ENCODE measurements at places on chromosomes 6 and 20. TPM values are rescaled to one million over a fixed set of nuclear protein-coding genes. Genes with fewer than 3 reads are reported as not detected.

- ATAC-seq = no peak
These were observed 5.4 kb downstream of the LY86 start for GRCh38 chr6:6593867-6594468.

GRCh38 chr6:101451981-101452380 is 58.5 kb downstream of the GRIK2 start:
- no peak for ATAC-seq

DNA sequence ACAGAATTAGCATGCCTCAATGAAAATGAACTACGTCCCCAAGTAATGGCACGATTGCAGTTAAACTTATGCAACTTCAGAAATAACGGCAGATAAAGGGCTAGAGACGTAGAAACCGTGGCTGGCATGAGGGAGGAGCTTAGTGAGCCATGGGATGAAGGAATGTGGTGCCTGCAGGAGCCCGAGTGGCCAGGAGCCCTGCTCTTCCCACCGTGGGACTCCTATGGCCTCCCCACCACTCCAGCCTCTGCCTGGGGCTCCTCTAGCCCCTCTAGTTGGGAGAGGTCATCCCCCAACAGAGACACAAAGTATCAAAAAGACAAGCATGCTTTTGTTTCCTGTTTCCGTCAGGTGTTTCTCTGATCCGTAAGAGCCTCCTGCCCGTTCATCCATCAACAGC is 75.1 kb upstream of the BHLHE23 start:
- ATAC-seq = no peak

- ATAC-seq = peak; percentile 71
These were observed 101.1 kb upstream of the EMILIN3 start for GRCh38 chr20:41467690-41468089.

DNA sequence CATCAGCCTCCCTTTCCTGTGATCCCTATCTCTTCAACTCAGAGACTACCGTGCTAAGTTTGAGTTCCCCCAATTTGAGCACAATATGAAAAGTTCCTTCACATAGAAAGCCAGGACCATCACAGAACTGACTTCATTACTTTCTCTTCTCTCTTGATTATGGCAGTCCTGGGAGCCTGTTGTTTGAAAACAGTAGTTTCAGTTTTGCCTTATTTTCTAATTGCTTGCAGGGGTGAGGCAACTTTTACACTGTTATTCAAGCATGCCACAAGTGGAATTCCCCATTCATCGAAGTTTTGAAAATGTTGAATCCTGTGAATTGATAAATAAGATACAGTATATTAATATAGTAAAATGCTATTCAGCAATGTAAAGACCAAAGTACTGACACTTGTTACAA is 569.7 kb upstream of the MARCKS start:
- ATAC-seq = no peak

GRCh38 chr20:8583012-8583565 is 451.0 kb downstream of the PLCB1 start:
- no peak for ATAC-seq

DNA sequence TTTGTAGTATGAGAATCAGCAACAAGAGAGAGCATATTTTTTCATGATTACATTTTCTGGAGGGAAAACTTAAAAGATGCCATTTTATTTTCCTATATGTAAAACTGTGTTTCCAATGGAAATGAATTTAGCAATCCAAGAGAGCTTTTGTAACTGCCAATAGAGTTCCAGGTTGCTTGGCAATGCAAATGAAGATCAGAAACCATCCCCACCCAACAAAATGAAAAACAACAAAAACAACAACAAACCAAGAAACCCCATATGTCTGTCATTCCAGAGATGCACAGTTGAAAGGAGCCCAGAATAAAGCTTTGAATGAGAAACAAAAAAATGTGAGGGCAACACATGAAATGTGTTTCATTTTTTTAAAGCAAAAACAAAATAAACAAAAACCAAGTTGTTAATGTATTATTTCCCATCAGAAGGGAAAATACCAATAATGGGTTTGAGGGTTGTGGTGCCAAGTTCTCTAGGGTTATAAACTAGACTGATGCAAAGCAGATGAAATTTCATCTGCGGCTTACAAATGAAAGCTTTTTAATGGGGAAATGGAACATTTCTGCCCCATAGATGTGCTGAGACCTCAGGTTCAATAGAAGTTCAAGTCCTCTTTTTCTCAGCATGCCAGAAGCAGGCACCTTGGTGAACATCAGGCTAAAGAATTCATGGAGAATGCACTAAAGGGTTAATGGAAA is 121.5 kb upstream of the MCHR2 start:
- no peak for ATAC-seq

GRCh38 chr6:13733178-13733887 is 21.7 kb upstream of the RANBP9 start:
- peak; percentile 71 for ATAC-seq

DNA sequence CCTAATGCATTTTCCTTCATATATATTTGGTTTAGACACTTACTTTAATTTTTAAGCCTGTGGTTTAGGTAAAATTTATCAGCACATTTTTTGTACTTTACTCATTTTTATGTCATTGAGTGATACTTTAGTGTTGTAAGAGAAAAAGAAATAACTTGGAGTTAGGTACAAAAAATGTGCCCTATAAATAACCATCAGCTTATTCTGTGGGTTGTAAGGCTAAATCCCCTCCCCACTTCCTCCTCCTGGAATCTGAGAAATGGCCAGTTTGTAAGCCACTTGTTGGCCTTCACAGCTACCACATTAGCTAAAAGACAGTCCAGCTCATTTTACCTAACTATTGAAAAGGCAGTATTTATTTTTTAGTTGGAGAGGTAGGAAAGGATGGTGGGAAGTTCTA is 576.3 kb downstream of the PKHD1 start:
- ATAC-seq = no peak

- no peak for ATAC-seq
These were observed 20.8 kb downstream of the SYCP2 start for GRCh38 chr20:59912609-59913008.

DNA sequence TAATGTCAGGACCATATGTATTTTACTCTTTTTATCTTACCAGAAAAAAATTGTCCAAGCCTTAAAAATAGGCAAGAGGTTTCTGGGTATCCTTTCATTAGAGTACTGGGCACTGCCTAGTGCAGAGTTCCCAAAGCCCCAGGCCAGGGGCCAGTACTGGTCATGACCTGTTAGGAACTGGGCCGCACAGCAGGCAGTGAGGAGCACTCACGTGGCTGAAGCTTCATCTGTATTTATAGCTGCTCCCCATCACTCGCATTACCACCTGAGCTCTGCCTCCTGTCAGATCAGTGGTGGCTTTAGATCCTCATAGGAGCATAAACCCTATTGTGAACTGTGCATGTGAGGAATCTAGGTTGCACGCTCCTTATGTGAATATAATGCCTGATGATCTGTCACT is 632.9 kb downstream of the UTRN start:
- no peak for ATAC-seq

DNA sequence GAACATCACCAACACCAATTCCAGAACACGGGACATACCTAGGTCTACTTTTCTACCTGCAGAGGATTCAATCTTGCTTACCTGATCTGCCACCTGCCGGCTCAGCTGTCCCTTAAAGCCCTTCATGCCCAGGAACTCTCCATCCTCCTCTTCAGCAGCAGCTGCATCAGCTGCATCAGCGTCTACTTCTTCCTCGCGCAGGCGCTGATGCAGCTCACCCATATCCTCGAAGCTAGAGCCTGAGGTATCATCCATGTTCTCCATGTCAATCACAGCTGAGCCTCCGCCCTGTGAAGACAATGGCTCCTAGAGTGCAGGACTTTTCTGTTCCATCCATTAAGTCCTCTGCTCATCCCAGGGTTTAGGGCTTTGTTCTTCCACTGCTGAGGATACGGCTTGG is 918 bp downstream of the YIPF3 start:
- ATAC-seq = no peak

DNA sequence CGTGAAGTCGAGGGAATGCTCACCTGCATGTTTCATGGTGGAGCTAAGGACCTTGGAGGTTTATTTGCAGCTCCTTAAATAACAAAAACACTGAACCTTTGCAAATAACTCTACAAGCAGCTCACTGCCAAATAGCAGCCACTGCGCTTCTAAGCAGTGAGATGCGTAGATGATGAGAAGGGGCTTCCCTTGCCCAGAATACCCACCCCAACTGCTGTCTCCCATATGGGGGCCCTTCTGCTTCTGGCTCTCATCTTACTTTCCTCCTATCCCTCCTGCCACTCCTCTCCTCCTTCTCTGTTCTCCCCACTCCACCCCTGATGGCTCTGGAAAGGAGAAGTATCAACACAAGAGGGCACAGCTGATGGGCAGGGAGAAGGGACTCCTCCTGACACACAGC is 193.3 kb upstream of the SSTR4 start:
- ATAC-seq = no peak

GRCh38 chr6:149897015-149897697 is 757 bp downstream of the RAET1E start:
- ATAC-seq = peak; percentile 51

DNA sequence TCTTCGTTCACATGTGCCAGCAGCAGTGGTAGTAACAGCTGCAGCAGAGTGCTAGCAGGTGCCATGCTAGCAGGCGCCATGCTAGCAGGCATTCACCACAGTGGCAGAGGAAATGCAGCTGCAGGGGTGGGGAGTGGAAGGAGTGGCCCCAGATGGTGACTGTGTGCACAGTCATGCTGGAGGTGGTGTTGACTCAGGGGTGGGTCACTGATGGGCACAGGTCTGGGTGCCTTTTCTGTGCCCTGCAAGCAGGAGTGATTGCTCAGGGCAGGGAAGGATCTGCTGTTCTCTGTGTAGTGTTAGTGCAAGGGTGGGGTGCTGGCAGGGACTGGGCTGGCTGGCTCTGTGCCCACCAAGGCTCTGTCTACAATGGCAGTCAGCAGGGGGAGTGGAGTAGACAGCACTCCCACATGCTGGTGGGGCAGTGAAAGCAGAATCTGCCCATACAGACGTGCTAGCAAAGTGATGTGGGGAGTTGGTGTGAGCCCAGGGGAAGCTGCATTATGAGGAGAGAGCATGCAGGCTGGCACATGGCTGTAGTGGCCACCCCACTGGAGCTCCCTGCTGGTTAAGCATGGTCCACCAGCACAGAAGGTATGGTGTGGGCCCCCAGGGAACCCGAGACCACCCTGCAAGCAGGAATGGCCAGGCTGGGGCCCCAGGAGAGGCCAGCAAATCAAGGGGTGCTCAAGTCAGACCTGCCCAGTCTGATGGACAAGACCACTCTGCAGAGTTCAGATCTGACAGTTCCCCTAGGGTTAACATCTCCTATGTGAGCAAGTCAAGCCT is 11.4 kb upstream of the TSPYL4 start:
- peak; percentile 100 for ATAC-seq

DNA sequence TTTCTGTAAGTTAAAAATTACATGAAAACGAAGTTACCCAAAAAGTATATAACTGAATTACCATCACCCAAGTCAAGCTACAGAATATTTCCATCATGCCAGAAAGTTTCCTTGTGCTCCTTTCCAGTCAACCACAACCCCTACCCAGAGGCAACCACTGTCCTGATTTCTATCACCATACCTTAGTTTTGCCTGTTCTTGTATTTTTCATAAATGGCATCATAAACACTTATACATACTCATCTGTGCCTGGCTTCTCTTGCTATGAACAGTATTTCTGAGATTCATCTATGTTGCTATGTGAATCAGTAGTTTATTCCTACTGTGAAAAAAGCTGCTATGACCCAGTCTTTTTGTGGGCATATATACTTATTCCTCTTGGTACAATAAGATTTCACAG is 7.4 kb downstream of the FKBP5 start:
- ATAC-seq = no peak

GRCh38 chr20:12028771-12029170 is 111.1 kb downstream of the BTBD3 start:
- ATAC-seq = no peak

DNA sequence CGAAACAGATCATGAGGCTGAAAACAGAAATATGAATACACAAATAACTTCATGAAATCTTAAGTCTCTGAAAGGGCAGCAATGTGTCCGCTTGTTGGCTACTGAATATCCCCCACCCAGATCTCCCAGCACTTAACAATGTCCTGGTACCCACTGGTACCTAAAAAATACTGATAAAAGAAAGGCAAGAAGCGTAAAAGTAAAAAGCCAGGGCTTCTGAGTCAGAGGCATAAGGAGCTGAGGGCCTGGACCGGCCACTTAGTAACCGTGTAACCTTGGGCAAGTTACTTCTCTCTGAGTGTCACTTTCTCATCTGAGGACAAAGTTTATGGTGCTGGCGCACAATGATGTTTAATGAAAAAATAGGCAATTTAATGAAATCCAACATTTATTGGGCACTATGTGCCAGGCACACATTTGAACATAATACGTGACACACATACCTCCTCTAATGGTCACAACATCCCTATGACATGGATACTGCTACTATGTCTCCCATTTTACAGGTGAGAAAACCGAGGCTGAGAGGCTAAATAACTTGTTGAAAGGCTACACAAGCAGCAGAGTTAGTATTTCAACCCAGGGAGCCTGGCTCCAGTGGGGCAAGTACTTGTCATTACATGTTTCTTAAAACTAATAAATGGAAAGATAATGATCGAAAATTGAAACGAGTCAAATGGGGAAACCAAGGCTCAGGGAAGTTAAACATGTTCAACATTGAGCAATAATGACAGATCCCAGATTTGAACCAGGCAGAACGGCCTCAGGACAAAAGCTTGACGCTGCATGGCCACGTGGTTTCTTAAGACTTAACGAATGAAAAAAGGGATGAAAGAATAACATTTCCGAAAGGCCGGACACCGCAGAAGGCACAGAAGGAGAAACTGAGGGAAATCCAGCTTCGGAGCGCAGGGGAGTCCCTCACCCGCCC is 828 bp downstream of the TP53RK start:
- peak; percentile 0 for ATAC-seq

- no peak for ATAC-seq
These were observed 764 bp upstream of the SNAP25 start for GRCh38 chr20:10217721-10218410.

The C4A gene
- total RNA-seq = 2.9 TPM

The PCSK2 gene
- total RNA-seq = 0.12 TPM

The PSMB8 gene
- total RNA-seq = 33.0 TPM

The GDAP1L1 gene
- total RNA-seq = not detected

The CDC25B gene
- 42.5 TPM for total RNA-seq

The SIRPB2 gene
- total RNA-seq = 1.0 TPM

The TBXT gene
- total RNA-seq = not detected

The UBD gene
- 1.00 TPM for total RNA-seq

The DNMT3B gene
- total RNA-seq = 0.84 TPM

The ELMO2 gene
- total RNA-seq = 30.0 TPM

The MEI4 gene
- total RNA-seq = not detected

Data from esophagus mucosa (tissue), 1 donor.